GM04503 (cell line): ENCODE measurements at places on chromosomes 3 and 15.

DNA sequence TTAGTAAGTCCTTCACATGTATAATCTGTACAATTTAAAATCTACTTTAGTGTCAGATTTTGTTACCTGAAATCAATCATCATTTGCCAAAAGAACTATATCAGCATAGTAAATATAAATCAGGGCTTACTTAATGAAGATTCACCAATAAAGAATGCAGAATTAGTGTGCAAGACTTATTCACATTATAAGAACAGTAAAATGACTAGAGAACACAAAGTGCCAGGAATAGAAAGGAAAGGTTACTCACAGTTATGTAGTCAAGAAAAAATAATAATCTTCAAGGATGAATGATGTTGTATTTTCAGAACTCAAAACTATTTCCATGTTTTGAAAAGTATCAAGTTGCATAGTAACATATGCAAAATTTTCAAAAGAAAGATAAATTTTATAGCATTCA is 891.9 kb downstream of the ROBO1 start:
- DNase-seq = peak; percentile 14

GRCh38 chr15:70703096-70703878 is 60.1 kb downstream of the UACA start:
- DNase-seq = no peak

GRCh38 chr3:169195672-169196071 is 467.8 kb downstream of the MECOM start:
- no peak for DNase-seq

DNA sequence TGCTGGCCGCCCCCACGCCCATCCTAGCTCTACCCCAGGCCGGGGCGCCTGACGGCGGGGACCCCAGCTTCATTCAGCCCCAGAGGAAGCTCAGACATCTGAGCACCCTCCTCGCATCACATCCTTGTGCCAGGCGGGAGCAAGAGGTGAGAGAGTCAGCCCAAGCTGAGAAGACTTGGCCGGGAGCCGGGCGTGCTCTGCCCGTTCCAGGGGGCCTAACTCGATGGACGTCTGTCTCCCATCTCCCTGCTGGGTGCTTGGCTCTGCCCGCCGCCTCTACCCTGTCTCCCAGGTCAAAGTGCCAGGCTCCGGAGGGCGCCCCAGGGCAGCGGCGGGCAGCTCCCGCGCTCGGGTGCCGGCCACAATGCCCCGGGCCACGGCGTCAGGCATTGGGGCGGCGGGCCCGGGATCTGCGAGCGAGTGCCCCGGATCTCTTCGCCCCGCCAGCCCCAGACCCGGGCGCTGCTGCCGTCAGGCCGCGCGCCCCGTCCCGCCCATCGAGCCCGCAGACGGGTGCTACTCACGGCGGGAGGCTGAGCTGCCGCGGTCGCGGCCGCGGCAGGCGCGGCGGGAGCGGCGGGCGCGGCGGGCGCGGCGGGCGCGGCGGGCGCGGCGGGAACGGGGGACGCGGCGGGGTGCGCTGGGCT is 388 bp downstream of the DAPK2 start:
- DNase-seq = no peak

GRCh38 chr3:67561667-67562394 is 92.6 kb downstream of the SUCLG2 start:
- DNase-seq = no peak

DNA sequence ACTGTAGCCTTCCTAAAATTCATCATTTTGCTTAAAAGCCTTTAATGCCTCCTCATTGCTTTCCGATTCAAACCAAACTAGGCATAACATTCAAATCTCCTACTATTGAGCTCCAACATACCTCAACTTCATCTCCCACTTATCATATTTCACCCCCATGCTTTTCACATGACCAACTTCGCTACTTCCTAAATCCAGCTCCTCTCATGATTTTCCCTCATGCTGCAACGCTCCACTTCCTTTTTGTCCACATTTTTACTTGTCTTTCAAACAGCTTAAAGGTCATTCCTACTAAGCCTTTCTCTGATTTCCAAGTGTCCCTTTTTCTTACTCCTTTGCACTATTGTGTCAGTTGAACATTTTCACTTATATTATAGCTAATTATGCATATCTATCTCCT is 20.3 kb upstream of the ANXA2 start:
- DNase-seq = no peak

DNA sequence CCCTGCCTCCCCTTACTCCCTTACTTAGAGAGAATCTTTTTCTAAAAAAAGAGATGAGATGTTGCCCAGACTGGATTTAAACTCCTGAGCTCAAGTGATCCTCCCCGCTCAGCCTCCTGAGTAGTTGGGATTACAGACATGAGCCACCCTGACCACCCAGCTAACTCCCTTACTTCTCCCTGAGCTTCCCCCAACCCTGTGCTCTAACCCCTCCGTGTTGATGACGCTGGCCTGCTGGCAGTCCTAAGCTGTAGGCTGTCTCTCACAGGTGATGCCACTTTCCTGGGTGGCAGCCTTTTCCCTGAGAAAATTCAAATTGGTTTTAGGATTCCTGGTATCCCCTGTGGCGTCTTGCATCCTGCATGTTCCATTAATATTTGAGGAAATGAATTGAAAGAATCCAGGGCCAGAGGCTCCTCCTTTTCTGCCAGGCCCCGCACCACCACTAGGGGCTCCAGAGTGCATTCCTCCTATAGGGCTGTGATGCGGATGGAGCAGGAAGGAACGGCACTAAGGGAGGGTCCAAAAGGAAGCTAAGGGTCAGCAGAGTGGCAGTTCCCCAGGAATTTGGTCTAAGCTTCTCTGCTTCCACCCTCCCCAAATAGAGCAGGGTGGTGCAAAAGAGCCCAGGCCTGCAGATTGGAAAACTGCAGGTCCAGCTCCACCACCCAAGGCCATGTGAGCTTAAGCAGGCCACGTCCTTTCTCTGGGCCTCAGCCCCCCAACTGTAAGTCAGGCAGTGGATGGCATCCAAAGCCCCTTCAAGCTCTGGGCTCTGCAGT is 101.1 kb downstream of the DAPK2 start:
- no peak for DNase-seq

- DNase-seq = no peak
Measured at GRCh38 chr3:129687586-129688125, 81.2 kb upstream of the PLXND1 start.

DNA sequence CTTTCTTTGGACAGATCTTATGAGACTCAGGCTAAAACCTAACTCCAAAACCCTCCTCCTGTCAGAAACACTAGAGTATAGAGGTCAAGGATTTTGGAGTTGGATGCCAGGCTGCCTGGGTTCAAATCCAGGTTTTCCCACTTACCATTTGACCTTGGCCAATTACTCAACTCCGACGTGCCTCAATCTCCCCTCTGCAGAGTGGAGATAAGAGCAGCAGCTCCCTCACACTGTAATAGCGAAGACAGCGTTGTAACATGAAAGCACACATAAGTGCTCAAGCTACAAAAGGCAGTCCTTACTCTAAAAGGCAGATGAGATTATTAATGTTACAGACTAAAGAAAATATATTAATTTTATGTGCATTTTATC is 90.1 kb downstream of the IGF2BP2 start:
- DNase-seq = no peak
